ENCODE measurements at places on chromosomes 5 and 9.
A peak's percentile ranks its signal among the peaks of the same experiment; 100 is the strongest.

- peak; percentile 85 for DNase-seq
Measured at GRCh38 chr9:99821396-99822108, at the start of gene NR4A3. NR4A3 (plus strand) TSS chr9:99821885; CDS start chr9:99828043, 6,158 bp downstream.

- DNase-seq, result no peak
Measured at GRCh38 chr5:74763504-74763903, 3.4 kb downstream of the GFM2 start.

DNA sequence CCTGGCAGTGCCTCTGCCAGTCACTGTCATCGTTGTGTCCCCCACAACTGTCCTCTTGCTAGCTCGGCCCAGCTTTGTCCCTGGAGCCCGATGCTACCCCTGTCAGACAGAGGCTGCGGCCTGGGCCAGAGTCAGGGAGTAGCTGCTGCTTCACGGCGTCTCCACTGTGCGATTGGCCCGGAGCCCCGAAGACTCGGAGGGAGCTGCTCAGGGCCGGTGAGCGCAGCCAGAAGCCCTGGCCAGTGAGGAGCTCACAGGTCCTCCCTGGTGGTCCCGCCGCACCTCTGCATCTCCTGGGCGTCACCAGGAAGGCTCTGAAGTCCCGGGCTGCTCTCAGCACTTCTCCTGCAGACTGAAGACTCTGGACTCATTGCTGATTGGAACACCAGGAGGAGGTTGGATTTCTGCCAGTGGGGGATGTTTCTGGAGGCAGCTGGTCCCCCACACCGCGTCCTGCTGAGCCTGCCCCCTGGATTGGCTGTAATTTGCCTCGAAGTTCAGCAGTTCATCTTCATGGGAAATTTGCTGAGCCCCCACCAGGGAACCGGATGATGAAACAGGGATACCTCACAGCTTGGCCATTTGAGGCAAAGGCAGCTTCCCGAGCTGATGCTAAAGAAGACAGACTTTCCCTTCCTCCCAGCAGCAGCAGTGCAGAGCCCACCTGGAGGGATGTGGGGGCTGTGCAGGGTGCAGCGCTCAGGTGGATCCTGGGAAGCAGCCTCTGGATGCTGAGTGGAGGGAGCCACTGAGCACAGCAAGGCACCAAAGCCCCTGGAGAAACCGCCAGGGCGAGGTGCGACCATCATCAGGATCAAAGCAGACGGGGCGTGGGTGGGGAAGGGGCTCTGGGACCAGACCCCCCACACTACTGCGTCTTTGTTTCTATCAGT is 45.6 kb downstream of the USP20 start:
- DNase-seq, result no peak

DNA sequence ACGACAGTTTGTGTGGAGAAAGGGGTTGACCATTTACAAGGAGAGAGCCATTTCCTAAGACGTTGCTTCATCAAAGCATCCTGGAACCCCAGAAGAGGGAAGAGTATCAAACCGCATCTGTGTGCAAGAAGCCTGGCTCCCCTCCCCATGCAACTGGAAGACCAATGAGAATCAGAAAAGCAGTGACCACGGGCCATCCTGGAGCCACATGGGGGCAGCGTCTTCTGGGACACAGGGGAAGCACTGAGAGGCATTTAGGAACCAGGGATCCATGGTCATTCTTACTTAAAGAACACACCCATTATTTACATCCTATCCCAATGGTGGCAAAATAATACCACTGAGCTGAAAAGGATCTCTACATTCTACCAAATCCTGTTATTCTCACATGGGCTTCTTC is 29.3 kb downstream of the SEMA5A start:
- DNase-seq, result no peak

- no peak for DNase-seq
Measured at GRCh38 chr9:110252509-110253139, 3.7 kb downstream of the TXN start.

DNA sequence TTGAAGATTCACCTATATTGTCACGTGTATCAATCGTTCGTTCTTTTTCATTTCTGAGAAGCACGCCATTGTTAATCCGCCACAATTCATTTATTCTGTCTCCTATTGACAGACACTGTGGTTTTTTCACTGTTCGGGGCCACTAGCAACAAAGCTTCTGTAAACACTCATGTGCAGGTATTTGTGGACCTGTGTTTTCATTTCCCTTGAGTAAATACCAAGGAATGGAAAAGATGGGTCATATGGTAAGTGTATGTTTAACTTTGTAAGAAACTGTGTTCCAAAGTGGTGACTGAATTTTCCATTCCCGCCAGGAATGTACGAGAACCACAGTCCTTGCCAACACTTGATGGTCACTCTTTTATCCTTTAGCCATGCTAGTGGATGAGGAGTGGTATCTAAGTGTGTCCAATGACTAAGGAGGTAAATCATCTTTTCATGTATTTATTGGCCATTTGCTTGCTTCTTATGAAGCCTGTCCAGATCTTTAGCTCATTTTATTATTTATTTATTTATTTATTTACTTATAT is 10.7 kb downstream of the ABO start:
- no peak for DNase-seq

DNA sequence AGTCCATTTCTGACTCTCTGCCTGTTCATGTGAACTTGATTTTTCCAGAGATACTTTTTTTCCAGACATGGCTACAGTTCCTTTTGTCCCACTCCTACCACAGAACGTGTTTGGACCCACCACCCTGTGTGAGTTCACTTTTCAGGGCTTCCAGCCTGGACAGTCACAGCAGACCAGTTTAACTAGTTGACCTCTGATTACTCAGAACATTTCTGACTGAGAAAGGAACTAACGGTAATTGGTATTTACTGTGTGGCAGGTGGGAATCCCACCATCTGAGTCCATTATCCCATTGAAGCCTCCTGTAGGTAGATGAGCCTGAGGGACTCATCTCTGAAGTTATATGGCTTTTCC is 210.1 kb downstream of the GOLPH3 start:
- no peak for DNase-seq

- no peak for DNase-seq
Measured at GRCh38 chr9:94553029-94553938, 1.6 kb upstream of the PCAT7 start.

GRCh38 chr5:112583166-112583565 is 154.5 kb upstream of the APC start:
- no peak for DNase-seq

- no peak for DNase-seq
Measured at GRCh38 chr5:131262953-131263541, 806 bp upstream of the CDC42SE2 start.

DNA sequence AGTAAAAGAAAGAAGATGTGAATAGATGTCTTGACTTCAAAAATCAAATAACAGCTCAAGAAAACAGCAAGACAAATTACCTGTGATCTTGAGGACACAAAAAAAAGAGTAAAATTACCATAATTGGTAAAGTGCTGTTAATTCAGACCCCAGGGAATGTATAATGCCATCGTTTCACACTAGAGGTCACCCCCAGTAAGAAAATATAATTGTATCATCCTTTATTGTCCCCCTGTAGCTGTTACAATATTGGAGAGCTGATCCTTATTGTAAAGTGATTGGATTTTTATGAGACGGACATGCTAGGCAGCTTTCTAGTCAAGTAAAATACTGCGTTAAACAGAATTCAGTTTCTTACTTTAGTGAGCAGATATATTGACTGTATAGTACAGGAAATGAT is 377.0 kb downstream of the TLE1 start:
- DNase-seq, result no peak

- DNase-seq, result no peak
Measured at GRCh38 chr9:12094046-12094445, 599.1 kb upstream of the TYRP1 start.

GRCh38 chr5:91072881-91073280 is 310.2 kb downstream of the ARRDC3 start:
- DNase-seq, result no peak

DNA sequence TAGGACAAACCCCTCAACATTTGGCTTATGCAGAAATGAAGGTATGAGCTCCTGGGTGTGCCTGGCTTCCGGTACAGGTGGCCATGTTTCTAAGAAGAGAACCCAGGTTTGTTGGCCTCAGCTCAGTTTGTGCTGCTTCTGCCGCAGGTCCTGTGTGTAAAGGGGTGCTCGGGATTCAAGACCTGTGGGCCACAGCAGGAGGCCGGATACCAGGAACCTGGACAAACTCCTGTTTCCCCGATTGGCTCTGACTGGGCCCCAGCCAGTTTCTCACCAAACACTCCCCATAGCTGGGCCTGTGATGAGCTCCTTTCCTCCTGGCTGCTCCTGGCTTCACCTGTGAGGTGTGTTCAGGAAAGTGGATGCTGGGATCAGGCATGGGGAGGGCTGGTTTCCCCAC is 271.2 kb upstream of the IRX2 start:
- no peak for DNase-seq

DNA sequence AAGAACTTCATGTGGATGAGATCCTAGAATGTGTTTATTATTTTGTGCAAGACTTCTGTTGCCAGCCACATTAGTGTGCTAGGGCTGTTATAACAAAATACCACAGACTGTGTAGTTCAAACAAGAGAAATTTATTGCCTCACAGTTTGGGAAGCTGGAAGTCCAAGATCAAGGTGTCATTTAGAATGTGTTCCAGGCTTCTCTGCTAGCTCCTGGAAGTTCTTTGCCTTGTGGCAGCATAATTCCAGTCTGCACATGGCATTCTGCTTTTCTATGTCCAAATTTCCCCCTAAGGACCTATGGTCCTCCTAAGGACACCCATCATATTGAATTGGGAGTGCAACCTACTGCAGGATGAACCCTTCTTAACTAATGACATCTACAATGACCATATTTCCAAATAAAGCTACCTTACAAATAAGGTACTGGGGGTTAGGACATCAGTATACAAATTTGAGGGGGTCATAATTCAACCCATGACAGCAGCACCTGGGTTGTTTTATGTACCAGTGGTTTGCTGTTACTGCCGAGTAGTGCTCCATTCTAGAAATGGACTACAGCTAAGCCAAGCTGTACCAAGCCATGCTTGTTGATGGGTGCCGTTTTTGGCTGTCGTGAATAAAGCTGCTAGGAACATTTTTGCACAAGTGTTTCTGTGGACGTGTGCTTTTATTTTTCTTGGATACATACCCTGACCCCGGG is 52.7 kb downstream of the DAPK1 start:
- no peak for DNase-seq

Data from stimulated activated CD8-positive, alpha-beta memory T cell treated with anti-CD3 and anti-CD28 coated beads, Interleukin-7, amount 100 ng/mL, for 4 hours (primary cell).